NCI-H1105 (cell line): ENCODE measurements at places on chromosomes 16 and 17.
A peak's percentile ranks its signal among the peaks of the same experiment; 100 is the strongest.

DNA sequence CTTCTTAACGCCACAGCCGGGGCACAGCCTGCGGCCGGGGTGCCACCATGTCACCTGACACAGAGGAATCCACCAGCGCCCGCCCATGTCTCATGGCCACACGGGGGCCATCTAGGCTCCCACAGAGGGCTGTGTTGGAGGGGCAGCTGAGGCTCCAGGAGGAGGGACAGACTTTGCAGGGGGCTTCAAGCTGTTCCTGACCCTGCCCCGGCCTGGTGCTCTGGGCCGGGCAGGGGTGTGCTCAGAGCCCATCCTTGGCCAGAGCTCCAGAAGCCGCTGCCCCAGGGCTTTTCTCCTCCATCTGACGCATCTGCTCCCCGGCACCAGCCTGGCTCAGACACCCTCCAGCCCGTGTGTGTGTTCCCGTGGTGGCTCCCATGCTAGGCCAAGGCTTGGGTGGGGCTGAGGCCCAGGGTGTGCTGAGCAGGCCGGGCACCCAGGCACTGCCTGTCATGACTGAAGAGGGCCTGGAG, 7.8 kb upstream of the SLC38A10 start:
- no peak for DNase-seq

DNA sequence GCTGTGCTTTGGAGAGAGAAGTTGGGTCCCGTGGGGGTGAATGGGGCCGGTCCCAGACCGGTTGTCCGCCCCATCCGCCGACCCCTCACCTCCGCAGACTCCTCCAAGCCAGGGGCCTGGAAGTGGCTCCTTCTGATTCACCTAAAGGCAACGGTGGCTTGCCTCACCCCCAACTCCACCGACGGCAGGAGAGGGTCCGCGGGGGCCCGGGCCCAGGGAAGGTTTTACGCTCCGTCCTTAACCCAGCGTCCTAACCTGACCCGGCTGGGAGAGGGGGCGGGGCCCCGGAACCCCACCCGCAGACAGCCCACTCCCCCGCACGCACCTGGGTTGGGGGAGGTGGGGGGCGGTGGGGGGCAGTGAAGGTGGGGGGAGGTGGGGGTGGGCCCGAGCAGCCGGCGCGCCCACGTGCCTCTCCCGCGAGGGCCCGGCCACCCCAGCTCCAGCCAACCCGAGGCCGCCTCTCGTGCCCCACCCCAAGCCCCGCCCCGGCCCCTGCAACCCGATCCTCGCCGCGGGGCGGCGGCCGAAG, 12.7 kb upstream of the CD300A start:
- peak; percentile 83 for DNase-seq

DNA sequence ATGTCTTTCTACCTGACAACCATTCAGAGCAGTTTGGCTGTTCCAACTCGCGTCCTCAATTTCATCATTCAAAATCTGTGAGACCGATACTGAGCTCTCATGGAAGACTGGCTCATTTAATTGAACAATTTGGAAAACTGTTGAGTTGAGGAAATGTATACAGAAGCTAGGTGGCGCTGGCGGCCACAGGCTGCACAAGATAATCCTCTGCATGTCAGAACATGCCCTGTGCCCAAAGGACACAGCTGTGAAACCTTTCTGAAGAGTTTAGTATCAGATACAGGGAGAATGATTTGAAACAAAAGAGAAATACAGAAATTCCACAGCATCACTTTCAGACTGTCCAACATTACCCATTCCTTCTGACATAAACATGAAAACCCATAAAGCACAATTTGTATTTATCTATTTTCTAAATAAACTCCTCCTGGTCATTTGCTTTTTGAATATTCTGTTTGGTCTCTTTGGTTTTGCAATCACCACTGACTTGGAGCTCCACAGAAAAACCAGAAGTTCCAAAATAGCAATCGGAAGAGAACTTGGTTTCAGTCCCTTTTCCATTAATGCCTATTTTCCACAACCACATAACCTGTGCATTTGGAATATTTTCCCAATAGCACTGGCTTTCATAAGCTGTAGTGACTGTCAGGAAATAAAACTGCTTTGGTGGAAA, 192.8 kb downstream of the MAP2K6 start:
- DNase-seq: peak; percentile 41

- DNase-seq: no peak
These were observed 21.4 kb upstream of the NF1 start for GRCh38 chr17:31073411-31073810.

DNA sequence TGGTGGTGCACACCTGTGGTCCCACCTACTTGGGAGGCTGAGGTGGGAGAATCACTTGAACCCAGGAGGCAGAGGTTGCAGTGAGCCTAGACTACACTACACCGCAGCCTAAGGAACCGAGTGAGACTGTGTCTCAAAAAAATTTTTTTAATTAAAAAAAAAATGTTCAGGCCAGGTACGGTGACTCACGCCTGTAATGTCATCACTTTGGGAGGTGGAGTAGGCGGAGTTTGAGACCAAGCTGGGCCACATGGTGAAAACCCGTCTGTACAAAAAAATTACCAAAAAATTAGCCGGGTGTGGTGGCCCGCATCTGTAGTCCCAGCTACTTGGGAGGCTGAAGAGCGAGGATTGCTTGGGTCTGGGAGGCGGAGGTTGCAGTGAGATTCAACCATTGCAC, 3.6 kb upstream of the FAM222B start:
- DNase-seq: no peak

DNA sequence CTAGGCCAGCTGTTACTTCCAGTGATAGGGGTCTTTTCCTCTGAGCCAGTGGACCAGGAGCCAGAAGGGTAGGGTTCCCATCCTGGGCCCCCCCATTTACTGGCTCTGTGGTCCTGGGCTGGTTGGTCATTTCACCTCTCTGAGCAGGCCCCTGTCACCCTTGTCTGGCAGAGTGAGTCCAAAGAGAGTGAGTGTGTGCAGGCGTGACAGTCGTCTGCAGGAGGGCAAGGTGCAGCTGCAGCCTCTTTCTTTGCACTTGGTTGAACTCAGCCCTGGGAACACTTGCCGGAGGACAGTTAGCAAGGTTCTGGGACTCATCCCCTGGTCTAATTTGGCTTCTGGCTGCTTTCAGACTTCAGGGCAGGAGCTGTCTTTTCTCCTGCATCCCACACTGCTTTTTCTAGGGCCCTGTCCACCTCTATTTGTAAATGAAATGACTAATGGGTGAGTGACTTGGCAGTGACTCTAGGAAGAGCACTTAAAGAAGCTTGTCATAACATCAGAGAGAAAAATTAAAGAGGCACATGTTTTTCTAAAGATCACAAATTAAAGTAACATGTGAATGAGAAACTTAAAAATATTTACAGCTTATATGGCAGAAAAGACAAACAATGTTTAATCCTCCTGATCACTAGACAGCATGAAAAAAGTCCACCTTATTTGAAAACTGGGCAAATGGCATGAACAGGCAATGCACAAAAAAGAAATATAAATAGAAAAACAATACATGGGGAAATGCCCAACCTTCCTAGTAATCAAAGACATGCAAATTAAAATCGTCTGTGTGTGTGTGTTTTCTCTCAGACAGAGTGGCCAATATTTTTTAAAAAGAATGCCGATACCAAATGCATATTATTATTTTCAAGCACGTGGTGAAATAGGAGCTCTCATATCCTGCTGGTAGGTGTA, 137.5 kb downstream of the NTN1 start:
- no peak for DNase-seq

- DNase-seq: no peak
These were observed 18.1 kb downstream of the IRF8 start for GRCh38 chr16:85917012-85917411.

- DNase-seq: no peak
These were observed 169.5 kb downstream of the C16orf78 start for GRCh38 chr16:49542946-49543630.

GRCh38 chr16:81758376-81758775, 20.7 kb upstream of the PLCG2 start:
- no peak for DNase-seq

GRCh38 chr16:3986235-3986544, 105.7 kb upstream of the CREBBP start:
- DNase-seq: no peak

DNA sequence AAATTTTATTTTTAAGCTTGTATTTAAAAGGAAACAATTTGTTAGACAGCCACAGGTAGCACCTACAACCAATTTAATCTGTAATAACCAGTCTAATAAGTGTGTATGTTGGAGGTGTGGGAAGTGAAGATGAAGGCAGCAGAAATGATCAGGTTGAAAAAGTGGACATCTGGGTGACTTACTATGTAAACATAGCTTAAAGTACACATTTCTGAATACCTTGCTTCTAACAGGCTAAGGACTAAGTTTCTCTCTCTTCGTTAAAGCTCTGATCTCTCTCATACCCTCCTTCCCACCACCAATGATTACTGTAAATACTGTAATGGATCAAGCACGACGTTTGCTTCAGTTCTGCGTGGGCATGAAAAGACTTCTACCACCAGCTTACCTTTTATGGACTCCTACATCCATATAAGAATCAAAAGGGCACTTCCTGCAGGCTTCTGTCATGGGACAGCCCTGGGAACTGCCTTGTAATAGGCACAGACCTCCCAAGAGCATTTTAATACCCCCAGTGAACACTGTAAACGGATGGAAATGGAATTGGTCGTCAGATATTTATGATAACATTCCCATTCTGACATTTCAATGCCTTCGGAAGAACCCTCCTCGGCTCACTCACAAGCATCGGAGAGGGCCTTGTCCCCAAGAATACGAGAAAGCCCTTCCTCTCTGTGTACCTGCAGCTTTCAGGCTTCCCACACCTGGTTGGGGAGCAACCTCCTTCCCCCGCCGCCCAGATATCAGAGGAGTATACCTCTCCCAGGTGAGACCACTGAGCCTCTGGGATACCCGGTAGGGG, 700 bp downstream of the CCDC43 start:
- DNase-seq: no peak

GRCh38 chr16:1533443-1533951, at the start of gene TMEM204:
Gene TMEM204 (plus strand): TSS chr16:1533666. CDS start chr16:1534276, 610 bp downstream.
- no peak for DNase-seq

DNA sequence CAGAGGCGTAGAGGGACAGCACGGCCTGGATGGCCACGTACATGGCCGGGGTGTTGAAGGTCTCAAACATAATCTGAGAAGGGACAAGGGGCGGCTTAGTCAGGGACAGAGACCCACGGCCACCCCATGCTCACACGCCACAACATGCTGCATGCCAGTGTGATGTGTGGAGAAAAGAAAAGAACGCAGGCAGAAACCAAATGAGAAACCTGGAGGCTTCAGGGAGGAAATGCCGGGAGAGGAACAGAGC, 1.1 kb downstream of the ACTG1 start:
- no peak for DNase-seq

DNA sequence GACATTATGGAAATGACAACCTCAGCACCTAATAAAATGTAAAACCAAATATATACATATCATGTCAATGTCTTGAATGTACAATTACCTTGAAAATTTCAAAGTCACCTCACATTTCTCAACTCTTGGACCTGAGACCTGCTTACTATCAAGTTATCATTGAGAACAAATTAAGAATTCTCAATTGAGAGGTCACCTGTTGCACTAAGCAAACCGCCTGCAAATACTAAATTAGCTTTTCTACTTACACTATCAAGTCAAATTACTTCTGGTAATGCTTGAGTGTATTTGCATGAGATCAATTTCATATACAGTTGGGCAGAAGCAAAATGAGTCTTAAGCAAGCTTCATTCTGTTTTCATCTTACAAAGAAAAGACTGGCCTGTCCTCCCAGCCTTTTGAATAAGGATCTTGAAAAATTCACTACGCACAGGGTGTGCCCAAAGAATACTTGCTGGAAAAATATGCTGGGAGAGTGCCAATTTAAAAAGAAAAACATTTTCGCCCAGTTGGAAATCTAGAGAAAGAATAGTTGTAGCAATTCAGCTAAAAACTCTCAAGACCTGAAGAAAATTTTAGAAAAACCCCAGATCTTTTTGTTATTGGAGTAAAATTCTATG, 35.7 kb downstream of the KANSL1 start:
- no peak for DNase-seq

- DNase-seq: no peak
These were observed 55.4 kb downstream of the JPH3 start for GRCh38 chr16:87657621-87658192.

GRCh38 chr16:54931120-54932014, 702 bp downstream of the IRX5 start:
- DNase-seq: peak; percentile 60

DNA sequence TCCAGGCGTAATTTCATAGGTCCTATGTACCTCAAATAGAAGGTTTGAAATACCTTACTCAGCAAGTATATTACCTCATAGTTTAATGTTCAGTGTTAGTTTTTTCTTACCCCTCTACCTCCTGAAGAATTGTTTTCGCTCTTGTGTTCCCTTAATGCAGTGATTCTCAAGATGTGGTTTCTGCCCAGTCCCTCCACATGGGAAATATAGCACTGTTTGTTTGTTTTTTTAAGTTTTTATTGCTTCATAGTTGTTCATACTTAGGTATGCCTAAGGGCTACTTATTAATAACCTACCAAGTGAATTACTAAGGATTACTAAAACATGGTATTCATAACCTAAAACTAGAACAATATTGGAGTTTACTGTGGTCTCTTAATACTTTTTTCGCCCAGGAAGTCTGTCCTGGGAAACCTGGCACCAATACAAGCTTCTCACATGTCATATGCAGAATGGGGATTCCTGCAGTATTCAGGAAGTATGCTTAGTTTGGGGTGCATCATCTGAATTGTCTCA, 5.0 kb downstream of the RSPRY1 start:
- no peak for DNase-seq

DNA sequence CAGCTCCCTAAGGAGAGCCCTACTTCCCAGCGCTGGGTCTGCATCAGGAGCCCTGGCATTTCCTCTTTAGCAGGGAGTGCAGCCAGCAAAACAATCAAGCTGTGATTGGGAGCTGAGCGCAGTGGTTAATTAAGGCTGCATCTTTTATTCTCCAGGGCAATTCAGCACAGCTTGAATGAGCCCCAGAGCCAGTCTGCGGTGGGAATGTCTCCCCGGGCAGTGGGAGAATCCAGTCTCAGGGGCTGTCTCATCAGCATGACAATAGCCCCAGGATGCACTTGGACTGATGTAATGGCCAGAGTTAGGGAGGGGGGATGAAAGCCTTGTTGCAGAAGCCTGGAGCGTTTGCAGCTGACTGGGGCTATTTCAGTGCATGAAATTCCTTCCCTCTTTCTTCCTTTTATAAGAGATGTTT, 292.6 kb upstream of the SOX9 start:
- DNase-seq: peak; percentile 81

DNA sequence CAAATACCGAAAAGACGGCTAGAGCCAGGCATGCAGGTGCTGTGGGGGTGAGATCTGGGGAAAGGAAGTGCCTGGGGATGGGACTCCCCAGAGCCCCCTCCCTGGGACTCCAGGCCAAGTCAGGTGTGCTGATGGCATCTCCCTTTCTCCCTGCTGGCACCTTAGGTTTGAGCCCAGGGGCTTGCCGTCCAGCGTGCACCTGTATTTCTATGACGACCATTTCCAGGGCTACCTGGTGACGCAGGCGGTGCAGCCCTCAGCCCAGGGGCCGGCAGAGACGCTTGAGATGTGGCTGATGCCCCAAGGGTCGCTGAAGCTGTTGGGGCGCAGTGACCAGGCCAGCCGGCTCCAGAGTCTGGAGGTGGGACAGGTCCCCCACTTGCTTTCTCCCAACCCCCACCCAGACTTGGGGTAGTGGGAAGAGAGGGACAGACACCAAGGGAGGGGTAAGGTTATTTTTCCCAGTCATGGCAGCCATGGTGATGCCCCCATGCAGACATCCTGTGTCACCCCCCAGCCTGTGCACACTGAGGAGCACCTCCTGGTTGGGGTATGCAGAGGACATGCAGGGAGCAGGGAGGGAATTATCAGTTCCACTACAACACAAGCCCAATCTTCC, 11.1 kb downstream of the XYLT2 start:
- no peak for DNase-seq
